Activated T-helper 1 cell treated with anti-CD3 and anti-CD28 coated beads, Interleukin-12 subunit alpha, Interleukin-12 subunit beta, Interleukin-2, Interleukin-4 antibody, amounts not matched to agents 30 ng/mL and 10 ng/mL and 1 ng/mL, durations not matched to agents 14 hours and 24 hours and 36 hours (primary cell): ENCODE measurements at places on chromosomes 11 and 22.

DNA sequence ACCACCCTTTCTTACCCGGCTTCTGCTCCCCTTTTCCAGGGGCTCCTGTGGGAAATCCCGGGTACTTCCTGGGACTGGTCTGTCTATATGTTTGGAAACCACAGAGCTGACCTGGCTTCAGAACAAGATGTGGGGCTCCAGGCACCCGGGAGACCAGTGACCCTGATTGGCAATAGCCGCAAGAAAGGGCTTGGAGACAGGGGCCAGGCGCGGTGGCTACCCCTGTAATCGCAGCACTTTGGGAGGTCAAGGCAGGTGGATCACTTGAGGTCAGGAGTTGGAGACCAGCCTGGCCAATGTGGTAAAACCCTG is 3.2 kb upstream of the NEAT1 start:
- DNase-seq: no peak

DNA sequence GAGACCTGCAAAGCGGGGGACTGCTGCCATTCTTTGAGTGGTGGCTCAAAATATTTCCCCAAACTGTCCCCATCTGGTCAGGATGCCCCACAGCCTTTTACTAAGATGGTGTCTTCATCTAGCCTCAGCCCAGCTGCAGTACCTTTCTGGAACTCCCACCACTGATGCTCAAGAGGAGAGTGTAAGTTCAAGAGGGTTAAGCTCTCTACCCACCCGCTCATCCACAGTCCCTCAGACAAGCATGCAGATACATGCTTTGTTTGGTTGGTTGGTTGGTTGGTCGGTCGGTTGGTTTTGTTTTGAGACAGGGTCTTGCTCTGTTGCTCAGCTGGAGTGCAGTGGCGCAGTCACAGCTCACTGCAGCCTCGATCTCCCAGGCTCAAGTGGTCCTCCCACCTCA is 14.5 kb upstream of the CAVIN3 start:
- no peak for DNase-seq

GRCh38 chr11:121522043-121522941 is 69.5 kb upstream of the SORL1-AS1 start:
- DNase-seq: no peak

- DNase-seq: no peak
Observed at GRCh38 chr11:102204174-102204573, 93.9 kb downstream of the YAP1 start.

GRCh38 chr22:38108561-38109319 is 1.7 kb downstream of the BAIAP2L2 start:
- DNase-seq: no peak

DNA sequence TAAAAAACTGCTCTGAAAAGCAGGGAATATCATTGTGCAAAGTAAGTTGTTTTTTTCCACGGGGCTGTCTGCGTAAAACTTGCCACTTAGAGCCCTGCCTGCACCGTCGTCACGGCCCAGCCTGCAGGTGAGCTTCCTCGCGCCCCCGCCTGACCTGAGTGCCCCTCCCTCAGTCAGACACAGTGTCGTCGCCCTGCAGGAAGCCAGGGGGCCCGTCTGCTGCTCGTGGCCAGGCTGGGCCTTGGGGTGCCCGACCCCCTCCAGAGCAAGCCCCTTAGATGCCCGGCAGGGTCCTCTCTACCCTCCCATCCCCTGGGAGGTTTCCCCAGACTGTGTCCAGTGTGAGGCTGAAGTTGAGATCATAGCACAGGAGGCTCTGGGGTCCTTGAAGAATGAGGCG is 31.6 kb downstream of the SBF1 start:
- DNase-seq: no peak

DNA sequence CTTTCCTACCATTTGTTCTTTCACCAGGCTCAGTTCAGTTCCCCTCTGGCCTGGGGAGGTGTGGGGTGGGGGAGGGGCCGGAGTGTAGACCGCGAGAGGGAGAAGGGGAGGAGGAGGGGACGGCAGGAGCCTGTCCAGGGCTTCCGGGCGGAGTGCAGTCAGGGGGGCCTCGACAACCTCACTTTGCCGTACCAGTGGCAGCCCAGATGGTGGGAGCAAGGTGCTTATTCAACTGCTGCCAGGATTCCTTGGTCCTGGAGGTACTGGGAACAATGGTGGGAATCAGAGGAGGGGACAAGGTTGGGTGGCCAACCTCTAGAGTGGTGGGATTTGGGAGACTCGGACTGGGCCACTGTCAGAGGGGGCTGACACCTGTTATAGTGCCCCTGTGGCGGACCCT is 1.2 kb downstream of the BACE1 start:
- no peak for DNase-seq

DNA sequence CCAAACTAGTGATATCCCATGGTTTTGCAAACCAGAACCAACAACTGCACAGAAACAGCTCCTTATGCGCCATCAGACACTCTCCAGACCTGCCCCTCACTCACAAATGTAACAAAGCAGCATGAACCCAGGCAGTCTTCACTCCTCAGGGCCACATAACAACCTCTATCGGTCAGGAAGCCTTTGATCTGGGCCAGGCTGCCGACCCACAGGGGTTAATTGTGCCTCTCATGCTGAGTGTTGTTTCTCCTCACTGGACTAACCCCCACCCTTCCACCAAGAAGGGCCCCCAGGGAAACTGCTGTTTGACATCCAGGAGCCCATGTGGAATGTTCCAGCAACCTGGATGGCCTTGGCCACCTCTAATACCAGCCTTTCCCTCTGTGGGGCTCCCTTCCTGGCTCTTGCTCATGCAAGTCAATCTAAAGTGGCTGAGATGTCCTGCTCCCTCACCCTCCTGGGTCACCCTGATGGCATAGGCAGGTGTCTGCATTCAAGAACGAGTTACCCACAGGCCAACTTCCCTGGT is 7.9 kb upstream of the RGL4 start:
- DNase-seq: no peak

GRCh38 chr11:119727523-119728151 is 1.4 kb downstream of the NECTIN1 start:
- DNase-seq: no peak

DNA sequence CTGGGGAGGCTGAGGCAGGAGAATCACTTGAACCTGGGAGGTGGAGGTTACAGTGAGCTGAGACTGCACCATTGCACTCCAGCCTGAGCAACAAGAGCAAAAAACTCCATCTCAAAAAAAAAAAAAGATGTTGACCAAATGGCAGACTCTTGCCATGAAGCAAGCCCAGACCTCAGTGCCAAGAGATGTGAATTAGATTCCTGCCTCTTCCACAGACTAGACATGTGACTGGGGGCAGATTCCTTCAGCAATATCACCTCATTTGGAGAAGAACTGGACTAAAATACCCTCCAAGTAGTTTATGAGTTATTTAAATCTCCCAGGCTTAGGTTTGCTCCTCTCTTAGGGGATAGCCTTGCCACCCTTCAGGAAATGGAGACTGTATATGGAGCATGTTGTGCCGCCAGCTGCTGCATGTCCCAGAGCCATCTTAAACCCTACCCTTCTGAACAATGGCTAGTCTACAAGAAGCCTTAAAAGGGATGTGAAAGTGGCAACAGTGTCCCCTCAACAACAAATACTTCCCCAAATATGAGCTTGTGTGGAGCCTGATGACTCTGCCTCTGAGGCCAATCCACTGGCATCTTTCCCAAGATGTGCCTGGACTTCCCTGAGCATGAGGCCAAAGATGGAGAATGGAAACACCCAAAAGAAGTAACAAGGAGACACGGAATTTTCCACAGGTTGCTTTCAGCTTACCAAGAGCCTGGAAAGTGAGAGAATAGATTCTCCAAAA is 763 bp upstream of the MS4A7 start:
- no peak for DNase-seq

DNA sequence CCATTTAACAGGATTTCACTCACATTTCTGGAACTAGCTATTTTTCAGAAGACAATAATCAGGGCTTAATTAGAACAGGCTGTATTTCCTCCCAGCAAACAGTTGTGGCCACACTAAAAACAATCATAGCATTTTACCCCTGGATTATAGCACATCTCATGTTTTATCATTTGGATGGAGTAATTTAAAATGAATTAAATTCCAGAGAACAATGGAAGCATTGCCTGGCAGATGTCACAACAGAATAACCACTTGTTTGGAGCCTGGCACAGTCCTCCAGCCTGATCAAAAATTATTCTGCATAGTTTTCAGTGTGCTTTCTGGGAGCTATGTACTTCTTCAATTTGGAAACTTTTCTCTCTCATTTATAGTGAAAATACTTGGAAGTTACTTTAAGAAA is 9.2 kb downstream of the PRSS23 start:
- DNase-seq: no peak

GRCh38 chr11:45805305-45806071 is 539 bp downstream of the SLC35C1 start:
- DNase-seq: no peak

GRCh38 chr11:125591649-125592304 is 875 bp upstream of the STT3A start:
- DNase-seq: peak; percentile 14

GRCh38 chr11:61571869-61572268 is 9.0 kb downstream of the SYT7 start:
- no peak for DNase-seq

DNA sequence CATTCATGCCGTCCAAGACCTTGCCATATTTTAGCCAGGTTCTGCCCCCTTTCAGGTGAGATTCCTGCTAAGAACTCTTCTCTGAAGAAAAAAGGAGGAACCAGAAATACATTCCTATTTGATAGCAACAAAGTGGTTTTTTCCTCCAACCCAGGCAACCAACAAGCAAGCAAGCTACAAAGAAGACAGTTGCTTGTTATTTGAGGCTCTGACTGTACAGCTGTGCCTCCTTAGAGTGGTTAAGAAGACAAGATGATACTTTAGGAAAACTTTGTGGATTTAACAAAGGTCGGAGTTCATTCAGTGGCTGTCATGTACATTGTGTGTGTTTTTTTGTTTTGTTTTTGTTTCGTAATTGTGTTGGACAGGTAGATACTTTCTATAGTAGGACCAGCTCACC is 21.7 kb downstream of the TEAD1 start:
- DNase-seq: no peak

DNA sequence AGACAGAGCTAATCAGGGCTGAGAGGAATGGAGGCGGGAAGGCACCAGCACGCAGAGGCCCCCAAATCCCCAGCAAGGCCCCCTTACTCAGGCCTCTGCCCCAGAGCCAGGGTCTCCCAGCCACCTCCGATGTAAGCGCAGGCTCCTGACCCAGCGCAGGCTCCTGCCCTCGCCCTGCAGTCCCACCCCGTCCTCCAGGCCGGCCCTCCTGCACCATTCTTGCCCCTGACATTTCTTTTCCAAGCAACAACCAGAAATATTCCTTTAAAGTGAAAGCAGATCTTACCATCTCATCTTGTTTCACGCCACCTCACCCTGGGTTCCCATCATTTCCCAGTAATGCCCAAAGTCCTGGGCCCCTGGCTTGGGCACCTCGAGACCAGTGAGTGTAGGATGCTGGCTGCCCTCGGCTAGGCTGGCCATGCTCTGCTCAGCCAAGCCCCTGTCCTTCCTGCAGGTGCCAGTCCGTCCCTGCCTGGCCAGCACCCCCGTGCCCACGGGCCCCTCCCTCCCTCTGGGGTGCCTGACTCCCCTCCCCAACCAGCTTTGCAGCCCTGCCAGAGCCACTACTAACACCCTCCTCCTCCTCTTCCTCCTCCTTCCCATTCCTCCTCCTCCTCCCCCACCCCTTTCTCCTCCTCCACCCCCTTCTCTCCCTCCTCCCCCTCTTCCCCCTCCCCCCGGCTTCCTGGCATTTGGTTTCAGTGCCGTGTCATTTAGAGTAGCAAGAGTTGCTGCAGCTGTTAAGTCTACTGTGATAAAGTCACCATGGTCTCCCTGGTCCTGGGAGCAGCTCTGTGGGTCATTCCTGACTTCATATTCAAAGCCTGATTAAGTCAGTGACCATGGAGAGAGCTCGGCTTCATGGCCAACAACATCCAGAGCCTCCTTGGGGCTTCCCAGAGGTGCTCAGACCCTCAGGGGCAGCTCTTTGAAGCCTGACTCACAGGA is 78.7 kb downstream of the PIWIL3 start:
- DNase-seq: no peak

DNA sequence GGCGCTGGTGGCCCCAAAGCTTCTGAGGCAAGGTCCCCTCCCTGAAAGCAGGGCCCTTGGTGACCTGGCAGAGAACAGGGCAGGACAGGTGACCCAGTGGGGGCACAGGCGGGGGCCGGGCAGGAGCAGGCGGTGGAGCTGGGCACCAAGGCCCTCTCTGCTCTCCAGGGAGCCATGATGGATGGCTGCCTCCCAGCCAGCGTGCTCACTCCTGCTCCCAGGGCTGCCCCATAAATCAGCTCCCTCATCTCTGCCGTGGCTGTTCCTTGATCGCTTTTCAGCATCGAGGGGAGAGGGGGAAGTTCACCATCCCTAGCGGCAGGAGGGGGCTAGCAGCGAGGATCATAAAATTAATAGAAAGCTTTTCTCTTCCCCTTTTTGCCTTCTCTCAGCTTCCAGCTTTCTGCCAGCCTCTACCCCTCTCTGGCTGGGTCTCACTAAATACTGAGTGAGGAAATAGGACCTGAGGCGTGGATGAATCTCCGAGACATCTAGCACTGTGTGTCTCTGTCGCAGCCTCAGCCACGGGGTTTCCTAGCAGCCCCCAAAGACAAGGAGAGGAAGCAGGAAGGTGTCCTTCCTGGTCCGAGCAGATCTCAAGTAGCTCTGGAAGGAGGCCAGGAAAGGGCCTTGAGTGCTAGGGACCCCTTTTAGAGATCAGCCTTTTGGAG is 22.2 kb upstream of the ELFN2 start:
- no peak for DNase-seq

GRCh38 chr11:44463751-44464150 is 101.7 kb upstream of the CD82 start:
- DNase-seq: no peak

DNA sequence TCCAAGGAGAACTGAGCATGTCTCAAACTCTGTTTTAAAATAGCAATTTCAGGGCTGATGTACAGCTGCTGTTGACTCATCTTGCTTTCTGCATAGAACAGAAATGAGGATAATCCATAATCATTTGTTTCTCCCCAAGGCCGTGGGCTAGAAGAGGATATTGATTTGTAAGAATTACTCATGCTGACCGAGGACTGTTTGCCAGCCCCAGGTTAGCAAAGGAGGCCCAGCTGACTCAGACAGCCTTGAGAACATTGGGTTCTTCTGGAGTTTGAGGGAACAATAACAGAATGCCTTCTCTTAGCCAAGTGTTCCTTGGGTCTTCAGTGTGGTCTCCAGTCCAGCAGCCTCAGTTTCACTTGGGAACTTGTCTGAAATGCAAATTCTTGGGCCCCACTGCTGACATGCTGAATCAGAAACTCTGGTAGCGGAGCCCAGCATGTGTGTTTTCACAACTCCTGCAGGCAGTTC is 92.0 kb downstream of the ZC3H12C start:
- no peak for DNase-seq

DNA sequence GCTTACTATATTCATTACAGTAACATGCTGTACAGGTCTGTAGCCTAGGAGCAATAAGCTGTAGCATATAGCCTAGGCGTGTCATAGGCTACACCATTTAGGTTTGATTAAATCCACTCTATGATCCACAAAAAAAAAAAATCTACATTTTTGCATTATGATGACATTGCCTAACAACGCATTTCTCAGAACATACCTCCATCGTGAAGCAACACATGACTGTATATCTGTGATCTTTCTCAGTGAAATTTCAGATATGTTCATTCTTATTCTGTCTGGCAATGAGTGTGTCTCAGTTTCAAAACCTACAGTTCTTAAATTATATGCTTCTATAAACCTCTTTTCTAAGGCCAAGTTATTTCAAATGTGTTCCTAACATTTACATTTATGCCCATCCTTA is 140.3 kb downstream of the CADM1 start:
- DNase-seq: no peak

GRCh38 chr11:109039611-109040010 is 374.7 kb downstream of the DDX10 start:
- no peak for DNase-seq

- no peak for DNase-seq
Observed at GRCh38 chr22:43634316-43634715, 177.8 kb downstream of the EFCAB6 start.
